ENCODE measurements at places on chromosomes 6 and 20.
A peak's percentile ranks its signal among the peaks of the same experiment; 100 is the strongest.

GRCh38 chr6:20365456-20365855 lies 36.2 kb upstream of the E2F3 start:
- DNase-seq, result peak; percentile 11

GRCh38 chr6:169238766-169239165 lies 14.9 kb downstream of the THBS2 start:
- DNase-seq, result no peak

GRCh38 chr20:59403261-59403961 lies 103.0 kb downstream of the EDN3 start:
- DNase-seq, result peak; percentile 68

DNA sequence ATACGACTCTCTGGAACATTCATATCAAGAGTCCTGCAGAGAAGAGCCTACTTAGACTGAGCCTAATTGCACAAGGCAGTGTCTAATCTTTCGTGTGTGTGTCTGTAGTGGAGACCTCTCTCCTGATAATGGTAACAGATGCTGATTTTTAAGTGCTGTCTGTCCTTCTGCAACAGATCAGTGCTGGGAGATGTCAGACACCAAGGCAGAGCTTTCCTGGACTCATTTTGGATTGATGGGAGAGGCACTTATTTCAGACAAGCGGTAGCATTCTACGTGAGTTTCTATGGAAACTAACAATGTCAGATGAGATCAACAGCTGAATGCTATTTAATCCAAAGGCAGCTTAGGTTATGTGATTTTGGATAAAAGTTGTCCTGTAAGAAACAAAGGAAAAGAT lies 167.6 kb downstream of the PLCB4 start:
- DNase-seq, result no peak

- no peak for DNase-seq
These were observed 23.8 kb upstream of the NXT1 start for GRCh38 chr20:23326774-23327173.

DNA sequence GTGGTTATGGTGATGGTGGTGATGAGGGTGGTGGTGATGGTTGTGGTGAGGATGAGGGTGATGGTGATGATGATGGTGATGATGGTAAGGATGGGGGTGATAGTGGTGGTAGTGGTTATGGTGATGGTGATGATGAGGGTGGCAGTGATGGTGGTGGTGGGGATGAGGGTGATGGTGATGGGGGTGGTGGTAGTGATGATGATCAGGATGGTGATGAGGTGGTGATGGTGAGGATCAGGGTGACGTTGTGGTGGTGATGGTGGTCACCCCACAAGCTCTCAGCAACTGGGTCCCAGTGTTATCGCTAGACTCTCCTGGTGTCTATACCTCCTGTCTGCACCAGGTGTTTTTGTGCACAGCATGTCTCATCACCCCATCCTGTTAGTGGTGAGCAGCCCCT lies 85.0 kb downstream of the TMEM242 start:
- no peak for DNase-seq

GRCh38 chr20:62267543-62267942 lies 29.2 kb downstream of the OSBPL2 start:
- no peak for DNase-seq

GRCh38 chr6:5657684-5658430 lies 348.9 kb downstream of the NRN1 start:
- DNase-seq, result no peak

GRCh38 chr6:52992980-52993920 lies 1.8 kb downstream of the GSTA4 start:
- no peak for DNase-seq

- DNase-seq, result no peak
These were observed 40.2 kb upstream of the FAM50B start for GRCh38 chr6:3808759-3809514.

DNA sequence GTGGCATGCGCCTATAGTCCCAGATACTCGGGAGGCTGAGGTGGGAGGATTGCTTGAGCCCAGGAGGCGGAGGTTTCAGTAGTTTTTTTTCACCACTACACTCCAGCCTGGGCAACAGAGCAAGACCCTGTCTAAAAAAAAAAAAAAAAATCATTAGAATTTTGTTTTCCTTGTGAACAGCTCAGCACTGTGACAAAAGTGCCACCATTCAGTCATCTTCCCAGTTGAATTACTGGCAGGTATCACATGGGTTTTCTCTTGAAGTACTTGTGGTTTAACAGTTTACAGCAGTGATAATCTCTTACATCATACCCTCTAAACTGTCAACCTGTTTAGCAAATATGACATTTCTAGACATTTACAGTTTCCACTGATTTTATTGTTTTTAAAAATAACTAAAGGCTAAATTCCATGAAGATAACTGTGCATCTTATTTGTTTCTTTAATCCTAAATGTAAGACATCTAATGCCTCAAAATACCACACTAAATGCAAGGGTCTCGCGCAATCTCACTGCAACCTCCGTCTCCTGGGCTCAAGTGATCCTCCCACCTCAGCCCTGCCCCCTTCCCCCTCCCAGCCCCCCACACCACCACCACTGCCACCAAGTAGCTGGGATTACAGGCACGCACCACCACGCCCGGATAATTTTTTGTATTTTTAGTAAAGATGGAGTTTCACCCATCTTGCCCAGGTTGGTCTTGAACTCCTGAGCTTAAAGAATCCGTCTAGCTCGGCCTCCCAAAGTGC lies 7.0 kb downstream of the TRPC4AP start:
- DNase-seq, result peak; percentile 69

DNA sequence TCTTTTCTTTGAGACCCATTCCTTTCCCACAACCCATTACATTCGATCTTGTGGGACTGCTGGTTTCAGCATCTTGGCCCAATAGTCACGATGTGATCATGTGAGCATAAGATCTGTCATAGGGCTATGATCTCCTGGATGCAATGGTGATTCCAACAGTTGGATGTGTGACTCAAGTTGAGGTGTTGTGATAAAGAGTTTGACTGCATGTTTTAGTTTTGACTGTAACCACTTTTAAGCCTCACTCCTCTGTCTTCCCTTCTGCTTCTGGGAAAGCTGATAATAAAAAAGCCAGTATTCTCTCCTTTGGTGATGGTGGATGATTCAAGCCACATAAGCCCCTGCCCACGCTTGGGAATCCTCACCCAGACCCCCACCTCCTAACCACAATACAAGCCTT lies 117.0 kb upstream of the ASCC3 start:
- DNase-seq, result no peak

DNA sequence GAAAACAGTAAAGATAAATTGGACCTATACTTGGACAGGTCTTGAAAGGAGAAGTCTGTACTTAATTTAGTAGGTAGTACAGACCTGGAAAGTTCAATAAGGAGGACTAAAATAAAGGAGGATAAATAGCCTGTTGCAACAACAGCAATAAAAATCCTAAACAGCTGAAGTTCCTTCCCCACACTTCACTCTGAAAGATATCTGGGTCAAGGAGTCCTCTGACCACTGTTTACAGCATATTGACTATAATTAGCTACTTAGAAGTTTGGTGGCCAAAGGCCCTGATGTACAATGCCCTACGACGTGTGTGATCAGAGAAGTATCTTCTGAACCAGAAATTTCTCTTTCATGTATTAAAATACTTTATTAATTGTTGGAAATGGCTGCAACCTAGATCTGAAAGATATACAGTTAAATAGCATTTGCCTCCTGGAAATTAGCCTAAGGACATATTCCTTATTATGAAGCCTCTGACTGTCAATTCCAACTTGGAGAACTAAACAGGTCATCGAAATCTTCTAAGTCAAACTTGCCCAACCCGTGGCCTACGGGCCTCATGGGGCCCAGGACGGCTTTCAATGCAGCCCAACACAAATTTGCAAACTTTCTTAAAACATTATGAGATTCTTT lies 82.8 kb downstream of the KIF13A start:
- DNase-seq, result no peak

- DNase-seq, result no peak
These were observed 32.5 kb upstream of the PRND start for GRCh38 chr20:4689220-4689619.

- no peak for DNase-seq
These were observed 47.3 kb upstream of the ADGRG6 start for GRCh38 chr6:142254513-142254912.

- no peak for DNase-seq
These were observed 70.5 kb upstream of the TPD52L1 start for GRCh38 chr6:125082908-125083683.

DNA sequence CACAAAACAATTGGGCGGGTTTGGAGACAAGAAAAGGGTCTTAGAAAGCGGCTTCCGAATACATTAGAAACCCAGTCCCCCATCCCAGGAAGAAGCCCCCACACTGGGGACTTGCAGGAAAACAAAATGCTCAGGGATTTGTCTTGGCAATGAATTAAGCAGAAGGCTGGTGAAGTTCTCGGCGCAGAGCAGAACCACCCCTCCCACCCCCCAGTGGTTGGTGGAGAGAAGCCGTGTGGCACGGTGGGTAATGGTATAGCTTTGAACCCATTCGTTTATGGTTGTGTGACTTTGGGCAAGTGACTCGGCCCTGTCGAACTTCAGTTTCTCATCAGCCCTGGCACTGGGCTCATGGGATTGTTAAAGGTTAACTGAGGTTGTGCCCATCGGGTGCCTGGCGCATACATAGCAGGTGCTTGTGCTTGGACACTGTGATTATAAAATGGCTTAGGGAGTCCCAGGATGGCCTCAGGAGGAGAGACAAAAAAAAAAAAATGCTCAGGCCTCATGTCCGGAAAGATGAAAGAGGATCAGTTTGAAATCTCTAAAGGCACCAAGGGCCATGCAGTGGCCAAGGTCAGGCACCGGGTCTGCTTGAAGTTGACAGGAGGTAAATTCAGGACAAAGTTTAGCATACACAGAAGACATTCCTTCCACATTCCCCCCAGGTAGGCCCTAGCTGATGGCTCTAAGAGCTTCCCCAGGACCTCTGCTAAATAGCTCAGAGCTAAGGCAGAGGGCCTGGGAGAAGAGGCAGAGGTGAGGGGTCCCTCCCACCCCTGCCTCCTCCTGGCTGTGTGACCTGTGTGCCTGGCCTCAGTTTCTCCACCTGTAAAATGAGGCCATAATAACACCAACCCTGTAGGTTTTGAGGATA lies 120.1 kb upstream of the PTPN1 start:
- DNase-seq, result no peak

DNA sequence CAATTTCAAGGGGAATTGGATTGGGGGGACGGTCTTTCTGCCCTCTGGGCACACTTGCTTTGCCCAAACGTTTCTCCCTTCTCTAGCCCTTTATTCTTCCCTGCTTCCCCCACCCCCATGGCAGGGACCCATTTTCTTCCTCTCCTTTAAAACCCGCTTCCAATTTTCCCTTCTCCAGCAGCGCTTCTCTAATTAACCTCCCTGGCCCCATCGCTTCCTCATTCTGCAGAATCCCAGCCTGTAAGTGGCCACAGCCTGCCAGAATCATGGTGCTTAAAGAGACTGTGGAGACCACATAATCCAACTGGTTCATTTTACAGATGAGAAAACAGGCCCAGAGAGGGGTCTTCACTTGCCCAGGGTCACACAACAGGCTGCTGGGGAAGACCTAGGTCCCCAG lies 61.4 kb downstream of the CPNE5 start:
- DNase-seq, result no peak

- DNase-seq, result no peak
These were observed 148.8 kb downstream of the LRFN2 start for GRCh38 chr6:40438246-40438887.

DNA sequence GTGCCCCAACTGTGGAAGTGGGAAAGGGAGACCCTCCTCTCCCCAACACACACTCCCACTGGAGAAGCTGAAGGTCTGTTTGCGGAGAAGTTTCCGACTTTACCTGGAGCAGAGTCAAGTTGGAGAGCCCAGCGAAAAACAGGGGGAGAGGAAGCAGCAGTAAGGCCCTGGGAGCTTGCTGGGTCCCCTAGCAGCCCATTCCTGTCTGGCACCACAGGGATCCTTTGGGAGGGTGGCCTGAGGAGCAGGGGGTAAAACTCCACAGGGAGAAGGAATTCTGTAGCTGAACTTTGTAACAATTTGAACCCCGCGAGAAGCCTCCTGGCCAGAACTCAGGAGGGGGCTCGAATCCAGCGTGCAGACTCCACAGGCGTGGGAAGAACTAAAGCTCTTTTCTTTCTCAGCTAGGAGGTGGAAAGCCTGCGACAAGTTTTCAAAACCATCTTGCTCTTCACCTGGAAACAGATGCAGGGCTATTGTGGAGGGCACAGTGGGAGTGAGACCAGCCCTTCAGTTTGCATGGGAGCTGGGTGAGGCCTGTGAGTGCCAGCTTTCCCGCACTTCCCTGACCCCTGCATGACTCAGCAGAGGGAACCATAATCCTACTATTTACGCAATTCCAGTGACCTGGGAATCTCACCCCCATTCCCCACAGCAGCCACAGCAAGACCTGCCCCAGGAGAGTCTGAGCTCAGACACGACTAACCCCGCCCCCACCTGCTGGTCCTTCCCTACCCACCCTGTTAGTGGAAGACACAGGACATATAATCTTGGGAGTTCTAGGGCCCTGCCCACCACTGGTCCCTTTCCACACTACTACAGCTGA lies 25.8 kb downstream of the SERPINB9 start:
- DNase-seq, result no peak

DNA sequence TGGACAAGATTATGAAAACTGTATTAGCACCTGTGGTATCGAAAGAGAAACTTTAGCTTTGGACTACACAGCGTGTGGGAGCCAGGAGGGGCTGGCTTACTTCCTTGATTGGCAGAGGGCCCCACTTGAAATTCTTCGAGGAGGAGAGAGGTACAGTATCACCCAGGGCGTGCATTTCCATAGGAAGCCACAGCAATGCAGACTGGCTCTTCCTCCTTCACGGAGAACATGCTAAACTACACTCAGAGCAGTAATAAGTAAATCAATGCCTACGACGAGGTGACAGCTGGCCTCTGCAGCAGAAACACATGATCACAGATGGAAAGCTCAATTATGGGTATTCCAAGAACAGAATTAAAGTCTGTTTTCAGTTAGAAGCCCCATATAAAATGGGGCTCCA lies 44.2 kb downstream of the MYLK4 start:
- DNase-seq, result no peak

- DNase-seq, result peak; percentile 92
These were observed at the start of gene TAPBP for GRCh38 chr6:33313709-33314514. TSS of gene TAPBP (minus strand) at chr6:33314078. CDS start at chr6:33314041, 37 bp downstream.

Measured in activated CD4-positive, alpha-beta T cell treated with anti-CD3 and anti-CD28 coated beads, Interleukin-2, Interleukin-6, amounts not matched to agents 100 ng/mL and 50 ng/mL, durations not matched to agents 16 hours and 8 hours (primary cell).